Mesothelial cell of epicardium (in vitro differentiated cells): ENCODE measurements at places on chromosomes 11 and 22. TPM values are rescaled to one million over a fixed set of nuclear protein-coding genes. Genes with fewer than 3 reads are reported as not detected.

Gene RIN1
- total RNA-seq: 6.7 to 7.1 TPM (median 7.0 TPM) in 3 replicates

GRCh38 chr11:22304337-22304961 lies 33.7 kb upstream of the SLC17A6 start:
- DNase-seq: no peak

GRCh38 chr11:47001781-47002181 lies 65.2 kb downstream of the CSTPP1 start:
- no peak for DNase-seq

DNA sequence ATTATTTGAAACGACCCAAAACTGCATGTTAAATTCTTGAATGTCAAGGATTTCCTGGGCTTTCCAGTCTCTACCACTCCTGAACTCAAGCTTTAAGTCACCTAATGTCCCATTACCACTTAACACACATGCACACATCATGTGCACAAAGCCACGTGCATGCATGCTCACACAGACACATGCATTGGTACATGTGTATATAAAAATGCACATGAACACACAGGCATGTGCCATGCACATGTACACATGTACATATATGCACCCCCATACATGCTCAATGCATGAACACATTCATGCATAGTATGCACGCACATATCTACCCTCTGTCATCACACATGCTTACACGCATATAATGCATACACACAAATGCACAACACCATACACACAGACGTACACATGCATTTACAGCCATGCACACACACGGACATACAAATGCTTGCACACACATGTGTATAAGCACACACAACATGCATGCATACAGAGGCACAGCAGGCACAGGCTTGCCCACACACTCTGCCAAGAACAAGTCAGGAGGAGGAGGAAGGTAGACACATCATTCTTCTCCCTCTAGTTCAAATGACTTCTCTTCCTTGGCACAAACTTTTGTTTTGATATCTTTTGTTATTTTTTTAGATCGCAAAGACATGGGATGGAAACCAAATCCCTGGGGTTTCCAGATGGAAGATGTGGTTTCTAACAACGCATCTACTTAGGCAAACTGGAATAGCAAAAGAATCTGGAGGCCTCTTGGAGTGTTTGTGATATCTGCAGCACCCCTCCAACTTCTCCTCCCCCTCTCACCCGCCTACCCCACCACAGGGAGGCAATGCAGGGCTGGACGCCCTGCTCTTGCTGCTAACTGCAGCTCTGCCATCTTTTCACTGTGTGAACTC lies 24.6 kb downstream of the RASD2 start:
- no peak for DNase-seq

DNA sequence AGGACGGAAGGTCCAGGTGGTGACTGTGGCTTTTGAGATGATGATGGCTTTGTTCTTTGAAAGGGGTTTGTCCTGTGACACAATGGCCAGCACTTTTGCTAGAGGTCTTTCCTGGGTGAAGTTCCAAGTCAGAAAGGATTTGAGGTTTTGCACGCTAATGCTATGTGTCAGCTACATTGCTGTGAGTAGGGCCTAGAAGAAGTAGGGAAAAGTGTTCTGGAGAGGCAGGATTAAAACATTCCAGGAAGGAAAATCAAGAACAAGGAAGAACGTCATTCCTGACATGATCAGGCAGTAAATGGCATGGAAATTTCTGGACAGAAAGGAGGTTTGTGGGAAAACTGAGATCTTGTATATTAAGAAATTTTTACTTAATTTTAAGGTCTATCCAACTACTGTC lies 290.7 kb downstream of the NTM start:
- DNase-seq: no peak

DNA sequence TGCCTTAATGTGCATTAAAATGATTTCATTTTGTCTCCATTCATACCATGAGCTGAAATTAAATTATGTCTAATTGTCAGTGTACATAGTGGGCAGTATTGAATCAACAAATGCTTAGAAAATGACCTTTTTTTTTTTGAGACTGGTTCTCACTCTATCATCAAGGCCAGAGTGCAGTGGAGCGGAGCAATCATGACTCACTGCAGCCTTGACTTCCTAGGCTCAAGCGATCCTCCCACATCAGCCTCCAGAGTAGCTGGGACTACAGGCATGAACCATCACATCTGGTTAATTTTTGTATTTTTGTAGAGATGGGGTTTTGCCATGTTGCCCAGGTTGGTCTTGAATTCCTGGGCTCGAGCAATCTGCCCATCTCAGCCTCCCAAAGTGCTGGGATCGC lies 117.0 kb upstream of the BLID start:
- no peak for DNase-seq

- no peak for DNase-seq
These were observed 80.3 kb downstream of the FBLN1 start for GRCh38 chr22:45582955-45583320.
